ENCODE measurements at places on chromosomes 4 and X.

DNA sequence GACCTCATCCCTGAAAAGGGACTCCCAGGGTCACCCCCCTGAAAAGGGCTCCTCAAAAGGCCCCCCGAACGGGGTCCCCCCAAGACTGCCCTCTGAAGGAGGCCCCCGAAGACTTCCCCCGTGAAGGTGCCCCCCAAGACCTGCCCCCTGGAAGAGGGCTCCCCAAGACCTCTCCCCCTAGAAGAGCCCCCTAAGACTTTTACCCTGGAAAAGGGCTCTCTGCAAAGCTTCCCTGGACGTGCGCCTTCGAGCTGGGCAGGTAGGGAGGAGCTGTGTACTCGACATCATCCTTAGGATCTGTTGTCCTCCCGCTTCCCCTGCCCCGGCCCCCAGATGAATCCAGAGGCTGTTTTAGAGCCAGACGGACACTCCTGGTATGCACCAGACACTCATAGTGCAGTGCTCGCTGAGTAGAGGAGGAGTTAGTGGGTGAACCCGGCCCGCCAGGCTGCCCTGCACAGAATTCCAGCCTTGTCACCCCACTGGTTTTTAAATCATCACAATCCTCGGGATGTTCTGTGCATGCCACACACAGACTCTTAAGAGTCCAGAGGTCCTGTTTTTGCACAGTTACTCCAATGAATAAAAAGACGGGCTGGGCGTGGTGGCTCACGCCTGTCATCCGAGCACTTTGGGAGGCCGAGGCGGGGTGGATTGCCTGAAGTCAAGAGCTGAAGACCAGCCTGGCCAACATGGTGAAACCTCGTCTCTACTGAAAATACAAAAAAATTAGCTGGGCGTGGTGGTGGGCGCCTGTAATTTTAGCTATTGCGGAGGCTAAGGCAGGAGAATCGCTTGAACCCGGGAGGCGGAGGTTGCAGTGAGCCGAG is 5.7 kb upstream of the SLC25A6 start:
- no peak for DNase-seq

- DNase-seq, result no peak
Observed at GRCh38 chr4:148441624-148441985, 609 bp downstream of the NR3C2 start.

DNA sequence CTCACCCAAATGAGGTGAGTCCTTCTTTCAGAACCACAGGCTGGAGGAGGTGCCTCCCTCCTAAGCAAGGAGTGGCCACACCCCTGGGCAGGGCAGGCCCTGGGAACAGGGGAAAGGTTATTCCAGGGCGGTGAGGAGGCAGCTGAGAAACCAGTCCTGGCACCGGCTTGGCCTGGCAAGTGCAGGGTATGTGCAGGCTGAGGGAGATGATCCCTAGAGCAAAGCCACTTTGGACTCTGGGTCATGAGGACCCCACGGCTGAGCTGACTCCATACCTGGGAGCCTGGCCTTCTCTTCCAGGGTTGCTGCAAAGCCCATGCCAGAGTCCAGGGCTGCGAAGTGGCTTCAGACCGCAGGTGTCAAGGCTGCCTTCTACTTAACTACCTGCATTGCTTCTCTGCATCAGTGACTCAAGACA is 49.5 kb upstream of the HELT start:
- no peak for DNase-seq

GRCh38 chr4:184506527-184507121 is 32.3 kb upstream of the IRF2 start:
- DNase-seq, result peak; percentile 16

GRCh38 chr4:111334361-111334760 is 711.5 kb upstream of the PITX2 start:
- no peak for DNase-seq

DNA sequence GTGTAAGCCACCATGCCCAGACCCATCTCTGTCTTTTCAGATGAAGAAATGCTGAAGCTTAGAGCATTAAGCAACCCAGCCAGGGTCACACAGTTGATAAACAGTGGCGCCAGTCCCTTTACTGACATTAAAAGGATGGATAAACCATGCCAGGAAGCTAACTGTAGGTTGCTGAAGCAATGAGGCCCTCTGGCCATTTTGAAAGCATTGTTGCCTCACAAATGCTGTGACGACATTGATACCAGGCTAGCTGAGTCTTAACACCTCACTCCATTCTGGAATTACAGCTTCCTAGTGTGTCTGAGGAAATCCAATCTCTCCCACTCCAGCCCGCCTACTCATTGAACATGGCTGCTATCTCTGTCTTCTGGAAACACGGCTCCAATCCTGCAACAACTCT is 89.7 kb downstream of the LNX1 start:
- DNase-seq, result no peak

DNA sequence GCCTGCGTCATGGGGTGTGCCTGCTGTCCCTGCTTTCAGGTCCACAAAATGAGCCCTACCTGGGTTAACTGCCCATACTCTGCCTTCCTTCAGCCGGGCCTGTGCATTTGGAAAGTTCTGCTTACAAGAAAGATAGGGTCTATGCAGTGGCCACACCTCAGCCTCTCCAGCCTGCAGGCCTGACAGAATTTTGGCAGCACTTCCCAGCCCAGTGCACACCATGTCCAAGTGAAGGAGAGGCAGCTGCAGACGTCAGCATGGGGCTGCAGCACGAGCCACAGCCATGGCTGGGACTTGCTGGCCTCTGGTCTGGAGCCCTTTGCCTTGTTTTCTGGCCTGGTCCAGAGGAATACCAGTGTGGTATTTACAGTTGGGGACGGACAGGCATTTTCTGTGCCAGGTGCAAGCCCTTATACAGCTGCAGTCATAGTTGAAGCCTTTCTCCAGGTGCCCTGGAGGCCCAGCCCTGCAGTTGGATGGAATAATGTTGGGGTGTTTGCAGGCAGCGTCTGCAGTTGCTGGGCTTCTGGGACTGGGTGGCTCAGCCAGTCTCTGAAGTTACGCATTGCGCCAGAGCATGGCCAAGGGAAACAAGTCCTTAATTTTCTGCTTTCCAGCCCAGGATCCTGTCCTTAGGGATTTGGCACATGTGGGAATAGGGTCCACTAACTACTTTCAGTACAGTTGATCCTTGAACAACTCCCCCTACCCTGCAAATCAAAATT is 26.2 kb downstream of the JADE1 start:
- DNase-seq, result no peak

DNA sequence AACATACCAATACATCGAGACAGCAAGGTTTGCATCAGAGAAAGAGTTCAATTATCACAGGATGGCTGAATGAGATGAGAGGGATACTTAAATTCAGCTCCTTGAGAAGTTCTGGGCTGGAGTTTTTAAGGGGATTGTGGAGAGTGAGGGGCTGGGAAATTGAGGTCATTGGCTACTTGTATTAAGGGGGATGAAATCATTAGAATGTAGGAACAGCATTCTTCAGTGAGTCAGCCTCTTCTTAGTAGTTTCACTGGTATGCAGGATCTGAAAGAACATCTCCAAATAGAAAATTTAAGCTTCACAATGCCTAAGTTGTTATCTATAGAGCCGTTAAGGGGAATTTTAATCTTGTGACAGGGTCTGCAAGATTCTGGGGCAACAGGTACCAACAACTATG is 211.6 kb upstream of the TAPT1 start:
- no peak for DNase-seq

DNA sequence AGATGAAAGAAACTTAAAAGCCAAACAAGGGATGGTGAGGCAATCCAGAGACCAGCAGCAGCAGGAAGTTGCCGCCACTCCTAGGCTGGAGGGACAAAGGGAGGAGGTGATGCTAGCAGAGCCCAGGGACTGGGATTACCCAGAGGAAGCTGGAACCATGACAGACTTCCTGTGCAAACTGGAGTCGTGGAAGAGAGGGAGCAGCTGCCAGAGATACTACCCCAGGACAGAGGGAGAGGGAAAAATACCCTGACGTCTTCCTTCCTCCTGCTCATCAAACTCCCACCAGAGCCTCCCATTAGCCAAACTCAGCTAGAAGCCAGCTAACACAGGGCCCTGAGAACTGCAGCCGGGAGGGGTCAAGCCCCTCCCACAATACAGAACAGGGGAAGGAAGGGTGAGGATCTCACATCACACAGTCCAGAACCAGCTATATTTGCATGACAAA is 101.2 kb upstream of the KLF3 start:
- no peak for DNase-seq

DNA sequence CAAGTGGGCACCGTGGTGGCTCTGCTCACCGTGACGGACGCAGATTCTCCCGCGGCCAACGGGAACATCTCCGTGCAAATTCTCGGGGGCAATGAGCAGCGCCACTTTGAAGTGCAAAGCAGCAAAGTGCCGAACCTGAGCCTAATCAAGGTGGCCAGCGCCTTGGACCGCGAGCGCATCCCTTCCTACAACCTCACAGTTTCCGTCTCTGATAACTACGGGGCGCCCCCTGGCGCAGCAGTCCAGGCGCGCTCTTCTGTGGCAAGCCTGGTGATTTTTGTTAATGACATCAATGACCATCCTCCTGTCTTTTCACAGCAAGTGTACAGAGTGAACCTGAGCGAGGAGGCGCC is 2.7 kb downstream of the FAT4 start:
- DNase-seq, result no peak

- DNase-seq, result no peak
Observed at GRCh38 chrX:11992271-11992670, 146.0 kb upstream of the FRMPD4 start.

DNA sequence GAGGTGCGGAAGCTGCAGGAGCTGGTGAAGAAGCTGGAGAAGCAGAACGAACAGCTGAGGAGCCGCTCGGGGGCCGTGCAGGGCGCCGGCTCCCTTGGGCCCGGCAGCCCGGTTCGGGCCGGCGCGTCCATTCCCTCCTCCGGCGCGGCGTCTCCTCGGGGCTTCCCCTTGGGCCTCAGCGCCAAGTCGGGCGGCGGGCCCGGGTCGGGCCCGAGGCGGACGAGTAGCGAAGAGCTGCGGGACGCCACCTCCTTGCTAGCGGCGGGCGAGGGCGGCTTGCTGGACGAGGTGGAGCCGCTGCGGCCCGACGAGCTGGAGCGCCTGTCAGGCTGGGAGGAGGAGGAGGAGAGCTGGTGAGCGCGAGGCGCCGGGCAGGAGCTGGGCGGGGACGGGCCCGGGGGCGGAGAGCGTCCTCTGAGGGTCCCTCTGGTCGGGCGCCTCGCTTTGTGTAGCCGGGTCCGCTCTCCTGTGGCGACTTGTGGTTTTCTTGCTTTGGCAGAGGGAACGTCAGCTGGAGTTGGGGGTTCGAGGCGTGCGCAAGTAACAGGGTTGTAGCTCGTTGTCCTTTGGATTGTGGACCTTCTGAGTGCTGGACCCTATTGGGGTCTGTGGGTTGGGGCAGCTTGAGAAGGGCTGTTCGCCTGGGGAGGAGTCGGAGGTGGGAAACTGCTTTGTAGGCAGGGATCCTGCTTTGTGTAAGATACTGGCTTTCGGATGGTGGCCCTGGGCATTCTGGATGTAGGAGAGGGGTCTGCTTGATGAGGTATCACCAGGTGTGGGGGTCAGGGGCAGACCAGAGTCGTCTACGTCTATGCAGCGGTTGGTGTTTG is 662 bp downstream of the SLAIN2 start:
- no peak for DNase-seq

DNA sequence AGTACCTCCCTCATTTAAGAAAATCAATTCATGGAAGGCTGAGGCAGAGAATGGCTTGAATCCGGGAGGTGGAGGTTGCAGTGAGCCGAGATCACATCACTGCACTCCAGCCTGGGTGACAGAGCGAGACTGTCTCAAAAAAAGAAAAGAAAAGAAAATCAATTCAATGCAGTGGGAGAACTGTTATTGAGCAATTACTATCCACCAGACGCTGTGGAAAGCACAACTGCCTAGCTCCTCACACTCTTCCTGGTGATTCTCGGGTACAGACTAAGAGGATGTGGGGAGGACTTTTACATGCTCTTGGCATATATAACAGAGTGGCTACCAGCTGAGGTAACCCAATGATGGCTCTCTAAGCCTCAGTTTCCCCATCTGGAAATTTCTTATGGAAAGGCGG is 2.7 kb upstream of the TMSB4X start:
- no peak for DNase-seq

- no peak for DNase-seq
Observed at GRCh38 chr4:17469931-17470674, 41.8 kb downstream of the QDPR start.

DNA sequence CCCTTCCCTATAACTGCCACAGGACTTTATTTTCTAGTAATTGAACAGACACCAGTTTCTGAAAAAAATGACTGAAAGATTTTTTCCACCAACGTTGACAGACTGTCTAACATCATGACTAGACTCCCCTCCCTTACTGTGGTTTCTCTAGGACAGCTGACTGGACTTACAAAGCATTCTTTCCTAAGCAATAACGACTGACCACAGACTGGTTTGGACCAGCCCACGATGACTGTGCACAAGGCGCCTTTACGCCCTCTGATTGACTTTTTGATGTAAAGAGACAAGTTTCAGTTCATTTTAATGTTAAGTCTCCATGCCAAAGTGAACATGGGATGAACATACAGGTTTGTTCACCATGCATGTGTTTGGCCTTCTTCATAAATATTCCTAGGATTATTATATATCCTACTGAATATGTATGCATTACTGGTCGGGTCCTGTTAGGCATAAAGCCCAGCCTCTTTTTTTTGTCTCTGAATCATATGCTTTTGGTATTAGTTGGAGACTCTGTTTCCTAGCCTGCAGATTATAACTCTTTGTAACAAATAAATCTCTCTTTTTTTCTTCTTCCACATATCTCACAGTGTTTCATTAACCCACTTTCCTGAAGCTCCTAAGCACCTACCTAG is 50.5 kb upstream of the UGT2B4 start:
- no peak for DNase-seq

DNA sequence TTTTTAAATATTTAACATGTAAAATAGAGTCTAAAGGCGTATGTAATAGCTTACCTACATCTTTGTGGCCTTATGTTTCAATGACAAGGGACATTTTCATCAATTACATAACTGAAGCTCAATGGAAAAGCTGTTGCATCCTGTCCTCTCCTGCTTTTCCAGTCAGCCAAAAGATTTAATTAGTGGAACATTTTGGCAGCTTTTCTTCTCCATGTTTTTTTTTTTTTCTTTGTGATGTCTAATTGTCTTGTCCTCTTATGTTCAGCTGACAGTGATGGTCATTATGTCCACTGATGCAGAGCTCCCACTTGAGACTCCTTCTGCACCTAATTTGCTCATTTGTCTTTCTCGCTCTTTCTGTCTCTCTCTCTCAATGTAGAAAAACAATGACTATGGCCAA is 422.2 kb downstream of the GABRG1 start:
- no peak for DNase-seq

GRCh38 chr4:86975927-86976326 is 41.1 kb downstream of the AFF1 start:
- no peak for DNase-seq
